Dorsolateral prefrontal cortex (tissue), 122 donors: ENCODE measurements at places on chromosomes 7 and 10.

DNA sequence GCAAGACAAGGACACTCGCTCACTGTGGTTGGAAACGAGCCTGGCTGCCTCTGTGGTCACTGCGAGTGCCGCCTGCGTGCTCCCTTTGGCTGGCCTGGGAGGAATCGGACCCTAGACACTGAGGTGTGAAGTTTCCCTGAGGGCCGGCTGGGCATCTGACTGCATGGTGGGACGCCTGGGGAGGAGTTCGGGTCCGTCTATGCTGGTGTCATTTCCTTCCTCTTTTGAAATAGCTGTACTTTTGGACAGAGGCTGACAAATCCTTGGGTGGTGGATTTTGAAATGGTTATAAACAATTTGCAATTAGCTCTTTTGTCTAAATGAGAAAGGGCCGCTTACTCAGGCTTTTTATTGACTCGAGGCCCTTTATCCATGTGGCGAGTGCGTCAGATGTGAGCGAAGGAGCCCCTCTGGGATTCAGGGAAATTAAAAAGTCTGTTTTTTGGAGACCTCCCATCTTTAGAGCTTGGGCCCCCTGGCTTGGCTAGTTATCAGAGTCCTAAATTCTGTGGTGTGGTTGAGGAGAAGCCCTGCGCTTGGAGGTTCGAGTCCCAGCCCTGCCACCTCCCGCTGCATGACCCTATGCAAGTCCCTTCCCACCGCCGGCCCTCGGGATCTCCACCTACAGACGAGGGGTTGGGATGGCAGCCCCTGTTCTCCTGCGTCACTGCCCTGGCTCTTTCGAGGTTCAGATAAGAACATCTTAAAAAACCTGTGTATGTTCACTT, 147.1 kb downstream of the RGS10 start:
- DNase-seq = peak; percentile 31

GRCh38 chr10:96999337-96999736, 167.2 kb downstream of the LCOR start:
- no peak for DNase-seq

DNA sequence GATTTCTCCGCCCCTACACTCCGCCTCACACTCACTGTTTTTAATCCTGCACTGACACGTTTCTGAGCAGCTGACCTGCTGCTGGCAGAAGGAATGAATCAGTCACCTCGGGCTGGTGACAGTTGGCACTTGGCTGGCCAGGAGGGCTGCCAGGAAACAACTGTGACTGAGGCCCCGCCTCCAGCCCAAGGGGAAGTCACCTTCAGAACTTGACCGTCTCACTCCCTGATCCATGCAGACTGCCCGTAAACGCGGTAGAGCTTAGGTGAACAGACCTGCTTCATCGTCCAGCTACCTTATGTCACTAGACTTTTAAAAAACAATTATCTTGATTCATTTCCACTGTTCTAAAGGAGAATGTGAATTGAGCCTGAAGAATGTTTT, 107.5 kb downstream of the DOCK1 start:
- no peak for DNase-seq

DNA sequence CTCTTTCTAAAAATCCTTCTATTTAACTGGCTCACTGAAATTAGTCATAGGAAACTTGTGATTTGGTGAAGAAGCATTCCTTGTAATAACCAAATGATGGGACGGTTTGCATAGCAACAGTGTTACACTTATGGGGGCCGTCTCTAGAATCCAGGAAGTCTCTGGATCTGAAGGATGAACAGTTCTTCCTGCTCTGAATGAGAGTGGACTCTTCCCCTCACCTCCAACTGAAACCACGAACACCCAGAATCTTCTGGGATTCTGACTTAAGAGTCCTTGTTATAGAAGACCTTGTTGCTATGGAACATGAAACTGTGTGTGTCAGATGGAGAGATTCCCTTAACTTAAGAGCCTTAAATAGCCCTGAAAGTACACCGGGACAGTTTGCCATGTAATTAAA, 23.2 kb downstream of the NOLC1 start:
- DNase-seq = no peak

DNA sequence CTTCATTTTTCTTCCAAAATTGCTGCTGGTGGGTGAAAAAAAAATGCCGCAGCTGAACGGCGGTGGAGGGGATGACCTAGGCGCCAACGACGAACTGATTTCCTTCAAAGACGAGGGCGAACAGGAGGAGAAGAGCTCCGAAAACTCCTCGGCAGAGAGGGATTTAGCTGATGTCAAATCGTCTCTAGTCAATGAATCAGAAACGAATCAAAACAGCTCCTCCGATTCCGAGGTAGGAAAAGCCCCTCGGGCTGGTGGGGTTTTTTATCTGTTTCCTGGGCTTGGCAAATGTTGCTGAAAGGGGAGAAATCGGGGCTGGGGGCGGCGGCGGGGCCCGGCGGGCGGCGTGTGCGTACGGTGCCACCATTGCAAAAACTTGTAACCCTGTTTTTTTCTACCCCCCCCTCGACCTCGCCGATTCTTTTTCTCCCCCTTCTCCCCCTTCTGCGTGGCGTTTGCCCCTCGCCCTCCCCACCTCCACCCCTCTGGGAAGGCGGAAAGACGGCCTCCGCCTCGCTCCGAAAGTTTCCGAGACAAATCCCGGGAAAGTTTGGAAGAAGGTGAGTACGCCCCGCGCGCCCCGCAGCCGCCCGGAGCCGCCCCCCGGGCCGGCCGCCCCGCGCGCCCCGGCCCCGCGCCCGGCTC, 789 bp downstream of the TCF7L2 start:
- DNase-seq = no peak

- DNase-seq = peak; percentile 15
Measured at GRCh38 chr10:132527339-132528063, 10.1 kb upstream of the INPP5A start.

DNA sequence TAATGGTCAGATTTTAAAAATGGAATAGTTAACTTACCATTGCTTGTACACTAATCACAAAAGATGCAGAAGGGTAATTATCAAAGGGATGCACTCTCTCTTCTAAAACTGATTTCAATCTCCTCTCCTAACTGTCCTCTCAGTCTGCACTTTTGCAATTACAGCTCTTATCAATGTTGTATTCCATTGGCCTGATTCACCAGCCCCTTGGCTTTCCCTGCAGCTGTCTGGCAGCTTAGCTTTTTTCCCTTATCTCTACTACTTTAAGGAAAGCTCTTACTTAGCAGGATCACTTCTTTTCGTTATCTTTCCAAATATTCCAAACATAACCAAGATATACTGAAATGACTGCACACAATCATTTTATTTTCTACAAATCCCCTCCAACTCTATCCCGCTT, 448.8 kb downstream of the GRM8 start:
- DNase-seq = no peak

DNA sequence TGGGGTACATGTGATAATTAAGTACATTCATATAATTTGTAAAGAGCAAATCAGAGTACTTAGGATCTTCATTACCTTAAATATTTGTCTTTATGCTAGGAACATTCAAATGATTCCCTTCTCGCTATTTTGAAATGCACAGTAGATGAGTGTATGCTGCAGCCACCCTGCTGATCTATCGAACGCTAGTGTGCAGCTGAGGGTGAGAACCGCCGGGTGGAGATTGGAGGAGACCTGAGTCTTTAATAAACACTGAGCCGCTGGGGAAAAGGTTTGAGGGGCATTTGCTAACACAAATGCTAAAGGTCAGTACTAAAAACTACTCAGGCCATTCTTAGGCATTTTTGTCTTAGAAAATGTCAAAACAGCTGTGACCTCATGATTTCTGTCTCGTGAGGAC, 148.0 kb downstream of the DPP6 start:
- DNase-seq = no peak

GRCh38 chr7:157729566-157729965, 392.8 kb downstream of the DNAJB6 start:
- DNase-seq = no peak

DNA sequence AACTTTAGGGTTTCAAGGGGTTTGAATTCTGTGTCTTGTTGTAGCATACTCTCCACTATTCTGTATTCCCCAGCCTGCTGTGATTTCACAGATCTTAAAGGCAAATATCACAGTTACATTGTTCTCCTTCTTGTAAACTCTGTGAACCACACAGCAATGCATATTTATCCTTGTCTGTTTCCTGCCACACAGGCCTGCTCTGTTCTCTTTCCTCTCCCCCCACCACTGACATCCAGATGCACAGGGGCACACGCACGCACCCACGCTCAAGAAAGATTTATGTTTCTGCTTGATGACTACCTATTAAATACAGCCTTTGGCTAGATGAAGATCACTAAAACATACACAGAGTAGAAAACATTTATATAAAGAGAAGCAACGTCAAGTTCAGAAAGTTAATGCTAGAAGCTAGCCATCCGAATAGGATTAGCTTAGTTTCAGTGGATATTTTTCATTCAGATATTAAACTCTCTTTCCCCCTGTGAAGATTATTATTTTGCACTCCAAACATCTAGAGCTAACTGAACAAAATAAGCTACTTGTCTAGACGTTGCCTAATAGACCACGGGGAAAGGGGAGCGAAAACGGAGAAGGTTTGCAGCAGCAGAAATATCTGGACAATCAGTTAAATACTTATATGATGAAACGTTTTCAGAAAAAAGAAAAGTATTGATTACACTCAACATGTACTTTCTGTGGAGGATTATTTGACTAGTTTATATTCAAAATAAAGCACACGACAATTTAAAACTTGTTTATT, 193.1 kb upstream of the SEMA3C start:
- DNase-seq = no peak

- no peak for DNase-seq
Measured at GRCh38 chr7:23467291-23467805, 2.9 kb downstream of the IGF2BP3 start.

DNA sequence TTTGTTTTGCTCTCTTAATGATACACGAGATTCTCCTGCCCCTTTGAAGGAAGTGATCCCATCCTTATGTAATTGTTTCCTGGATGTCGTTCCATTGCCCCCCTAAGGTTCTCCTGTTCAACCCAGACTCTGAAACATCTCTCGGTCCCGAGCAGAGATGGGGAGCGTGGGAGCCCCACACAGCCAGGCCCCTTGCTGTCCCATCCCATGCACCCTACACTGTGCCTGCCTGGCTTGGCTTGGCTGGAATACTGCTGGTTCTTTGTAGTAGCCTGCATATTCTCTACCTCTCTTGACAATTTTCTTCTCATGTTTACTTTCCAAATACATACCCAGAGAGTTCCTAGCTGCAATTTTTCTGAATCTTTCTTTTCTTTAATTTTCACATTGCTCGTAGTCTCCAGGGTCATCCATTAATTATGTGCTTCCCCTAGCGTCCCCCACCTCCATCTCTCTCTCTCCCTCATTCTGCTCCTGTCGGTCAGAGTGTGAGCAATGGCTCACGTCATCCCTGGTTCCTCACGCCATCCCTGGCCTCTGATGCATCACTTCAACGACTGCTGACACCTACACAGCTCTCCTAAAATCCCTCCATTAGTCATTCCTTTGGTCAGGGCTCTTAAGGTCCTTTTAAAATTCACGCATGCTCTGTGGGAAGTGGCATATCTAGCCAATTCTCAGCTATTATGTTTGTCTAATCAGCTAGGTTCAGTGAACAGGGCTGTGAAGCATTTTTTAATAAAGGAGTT, 32.5 kb upstream of the GPR158 start:
- DNase-seq = no peak

DNA sequence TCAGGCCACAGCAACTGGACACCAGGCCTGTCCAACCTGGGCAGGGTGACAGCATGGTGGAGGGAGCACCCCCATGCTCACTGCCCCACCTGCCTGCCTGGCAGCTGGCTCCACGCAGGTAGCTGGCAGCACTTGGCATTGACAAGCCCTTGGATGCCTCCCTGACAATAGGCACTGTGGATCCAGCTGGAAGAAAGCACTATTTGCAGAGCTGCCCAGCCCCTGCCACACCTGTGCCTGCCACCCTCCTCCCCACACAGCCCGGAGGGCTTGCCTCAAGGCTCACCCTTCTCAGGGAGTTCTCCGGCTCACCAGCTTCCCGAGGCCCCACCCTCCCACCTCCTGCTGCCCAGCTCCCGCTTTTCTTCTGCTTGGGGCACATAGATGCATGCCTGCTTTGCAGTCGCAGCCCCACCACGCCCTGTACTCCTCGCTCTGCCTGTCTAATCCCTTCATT, 160.1 kb downstream of the NEURL1 start:
- DNase-seq = no peak

DNA sequence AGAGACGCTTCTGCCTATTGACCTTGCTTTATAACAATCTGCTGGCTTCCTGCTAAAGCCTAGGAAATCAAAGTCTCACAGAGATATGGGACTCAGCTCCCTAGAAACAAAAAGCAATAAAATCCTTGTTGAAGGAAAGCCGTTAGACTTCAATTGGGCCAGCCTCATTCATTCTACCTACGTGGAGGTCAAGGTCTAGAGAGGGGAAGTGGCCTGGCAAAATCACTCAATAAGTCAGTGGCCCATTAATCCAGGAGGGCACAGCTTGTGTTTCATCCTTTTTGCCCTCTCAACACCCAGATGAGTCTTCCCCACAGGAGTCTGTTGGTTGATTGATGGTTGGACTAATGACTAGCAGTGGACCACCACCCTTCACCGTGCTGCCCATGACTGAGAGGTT, 40.5 kb upstream of the ACSL5 start:
- no peak for DNase-seq

DNA sequence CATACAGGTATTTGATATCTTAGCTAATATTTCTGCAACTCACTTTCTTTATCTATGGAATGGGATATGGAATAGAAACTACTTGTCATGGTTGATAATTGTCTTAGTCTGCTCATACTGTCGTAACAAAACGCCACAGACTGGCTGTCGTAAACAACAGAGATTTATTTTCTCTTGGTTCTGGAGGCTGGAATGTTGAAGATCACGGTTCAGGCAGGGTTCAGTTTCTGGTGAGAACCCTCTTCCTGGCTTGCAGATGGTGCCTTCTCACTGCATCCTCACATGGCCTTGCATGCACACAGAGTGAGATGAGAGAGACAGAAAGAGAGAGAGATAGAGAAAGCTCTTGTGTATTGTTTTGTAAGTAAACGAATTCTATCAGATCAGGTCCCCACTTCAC, 332.7 kb upstream of the MAGI2 start:
- no peak for DNase-seq

DNA sequence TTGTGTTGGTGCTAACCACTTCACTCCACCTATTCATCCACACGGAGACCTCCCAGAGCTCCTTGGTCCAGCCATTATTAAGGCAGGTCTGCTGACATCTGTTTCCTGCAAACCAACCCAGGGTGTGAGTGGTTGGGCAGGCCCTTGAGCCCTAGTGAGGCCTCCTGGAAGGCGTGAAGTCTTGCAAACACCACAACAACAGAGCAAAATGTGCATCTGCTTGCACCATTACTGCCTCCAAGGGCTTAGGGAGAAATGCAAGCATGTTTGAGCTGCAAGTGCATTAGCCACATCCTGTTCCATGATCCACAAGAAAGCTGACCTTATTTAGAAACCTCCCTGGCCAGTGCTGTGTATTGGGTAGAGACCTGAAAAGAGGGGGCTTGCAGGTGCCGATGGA, 325.5 kb downstream of the GRID1 start:
- no peak for DNase-seq

GRCh38 chr10:360653-361052, 225.4 kb downstream of the ZMYND11 start:
- DNase-seq = no peak
